ENCODE measurements at places on chromosomes 11 and 22. TPM values are rescaled to one million over a fixed set of nuclear protein-coding genes. Genes with fewer than 3 reads are reported as not detected.

The MEI1 gene
- not detected for total RNA-seq

GRCh38 chr11:115334932-115335788 is 169.1 kb downstream of the CADM1 start:
- H3K36me3 ChIP-seq = no peaks in the 10 kb centered on the region
- H3K4me1 ChIP-seq = no peaks in the 10 kb centered on the region
- H3K27ac ChIP-seq = no peak overlapping the region
- DNase-seq = peak; percentile 31

GRCh38 chr22:46390652-46391301 is 55.3 kb downstream of the TRMU start:
- H3K4me3 ChIP-seq = no peak overlapping the region
- H3K27ac ChIP-seq = no peak overlapping the region
- no peaks in the 10 kb centered on the region for H3K27me3 ChIP-seq
- DNase-seq = no peak
- no peaks in the 10 kb centered on the region for H3K4me1 ChIP-seq

- no peak overlapping the region for H3K4me3 ChIP-seq
- H3K36me3 ChIP-seq = no peaks in the 10 kb centered on the region
- no peaks in the 10 kb centered on the region for H3K4me1 ChIP-seq
- H3K27me3 ChIP-seq = peaks cover 35% of the 10 kb centered on the region
- H3K27ac ChIP-seq = no peak overlapping the region
- no peak for DNase-seq
These were observed 10.0 kb upstream of the SCGB1D1 start for GRCh38 chr11:62179995-62180394.

GRCh38 chr11:108853864-108854263 is 189.0 kb downstream of the DDX10 start:
- DNase-seq = no peak
- H3K36me3 ChIP-seq = no peaks in the 10 kb centered on the region
- H3K4me3 ChIP-seq = peak overlapping the region; percentile 21
- peaks cover 10% of the 10 kb centered on the region for H3K4me1 ChIP-seq
- H3K27ac ChIP-seq = no peak overlapping the region

The KLHL35 gene
- not detected for total RNA-seq

The ANKK1 gene
- 1.3 TPM for total RNA-seq
